ENCODE measurements at places on chromosomes 7 and 10.

DNA sequence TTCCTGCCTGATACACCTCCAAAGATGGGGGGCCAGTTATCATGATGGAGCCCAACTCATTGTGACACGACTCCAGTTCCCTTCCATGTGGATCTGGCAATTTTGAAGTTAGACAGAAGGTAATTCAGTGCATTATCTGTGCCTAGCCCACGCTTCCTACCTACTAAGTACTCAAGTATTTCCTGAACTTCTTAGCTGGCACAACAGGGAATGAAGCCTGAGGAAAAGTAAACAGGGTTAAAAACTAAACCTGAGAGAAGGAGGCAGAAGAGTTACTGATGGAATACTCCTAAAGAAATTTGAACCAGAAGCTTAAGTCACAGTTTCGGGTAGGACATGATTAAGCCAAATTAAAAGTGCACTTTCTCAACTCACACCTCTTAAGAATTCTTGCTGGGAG, 1.1 kb upstream of the SEC31B start:
- H3K36me3 ChIP-seq: peaks cover 18% of the 10 kb centered on the region
- DNase-seq: no peak
- H3K4me3 ChIP-seq: no peak overlapping the region
- peaks cover 15% of the 10 kb centered on the region for H3K4me1 ChIP-seq
- H3K27ac ChIP-seq: no peak overlapping the region

- H3K36me3 ChIP-seq: no peaks in the 10 kb centered on the region
- no peak overlapping the region for H3K4me3 ChIP-seq
- DNase-seq: no peak
These were observed 98.2 kb downstream of the ANLN start for GRCh38 chr7:36487756-36488336.

DNA sequence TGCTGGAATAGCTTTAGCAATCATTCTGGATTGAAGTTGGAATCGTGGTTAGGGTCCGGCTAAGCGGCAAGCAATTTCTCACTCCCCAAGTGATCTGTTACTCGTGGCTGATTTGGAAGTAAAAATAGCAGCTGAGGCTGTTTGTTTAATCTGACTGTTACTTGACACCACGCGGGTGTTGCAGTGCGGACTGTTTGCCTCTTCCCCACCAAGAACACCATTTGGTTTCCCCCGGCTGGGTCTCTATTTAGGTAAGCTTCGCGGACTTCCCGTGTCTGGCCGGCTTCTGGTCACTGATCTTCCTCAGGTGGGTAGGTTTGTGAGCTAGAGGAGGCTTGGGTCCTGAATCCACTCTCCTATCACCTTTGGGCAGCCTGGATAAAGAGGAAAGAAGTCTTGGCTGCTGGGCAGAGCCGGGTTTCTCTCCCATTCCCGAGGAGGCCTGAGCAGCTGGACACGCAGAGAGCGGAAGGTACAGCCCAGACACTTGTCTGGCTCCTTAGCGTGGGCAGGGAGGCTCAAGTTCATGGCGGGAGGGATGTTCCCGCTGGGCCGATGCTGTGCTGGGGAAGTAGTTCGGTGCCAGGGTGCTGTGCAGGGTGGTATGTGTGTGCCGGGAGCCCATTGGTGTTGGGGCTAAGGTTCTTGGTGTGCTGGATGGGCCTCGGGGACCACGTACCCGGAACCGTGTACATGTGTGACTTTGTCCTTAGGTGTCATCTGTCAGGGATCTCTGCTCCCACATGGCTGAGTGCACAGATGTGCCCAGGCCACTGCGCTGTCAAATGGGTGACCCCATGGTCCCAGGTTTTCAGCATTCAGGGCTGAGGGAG, at the start of gene C10orf71:
Gene C10orf71, plus strand, starts transcription at position 188 of the 833 bp plus-strand sequence. CDS start 23,376 bp downstream, outside the sequence.
- peaks cover 6% of the 10 kb centered on the region for H3K4me1 ChIP-seq
- peak within 1 kb of the TSS; percentile 56 for H3K4me3 ChIP-seq
- H3K27ac ChIP-seq: peak within 1 kb of the TSS; percentile 69
- H3K36me3 ChIP-seq: no peaks in the 10 kb centered on the region
- no peak for DNase-seq

DNA sequence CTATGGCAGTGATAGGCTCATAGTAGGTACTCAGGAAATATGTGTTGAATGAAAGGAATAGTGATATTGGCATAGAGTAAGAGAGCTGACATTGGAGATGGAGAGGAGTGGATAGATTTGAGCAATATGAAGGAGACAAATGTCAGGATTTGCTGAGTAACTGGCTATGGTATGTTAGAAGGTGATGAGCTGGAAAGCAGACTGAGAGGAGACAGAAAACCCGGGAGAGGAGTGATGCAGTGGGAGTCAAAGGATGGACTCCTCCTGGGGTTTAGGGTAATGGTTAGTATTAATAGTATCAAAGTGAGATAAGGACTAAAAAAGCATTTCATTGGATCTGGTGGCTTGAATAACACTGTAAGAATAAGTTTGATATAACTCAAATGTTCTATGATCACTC, 64.8 kb downstream of the CD36 start:
- H3K4me1 ChIP-seq: peaks cover 9% of the 10 kb centered on the region
- no peak overlapping the region for H3K4me3 ChIP-seq
- H3K27me3 ChIP-seq: no peaks in the 10 kb centered on the region
- no peak overlapping the region for H3K27ac ChIP-seq
- no peak for DNase-seq

Data from thoracic aorta (tissue), 2 donors.